ENCODE measurements at places on chromosomes 11 and 22.
A peak's percentile ranks its signal among the peaks of the same experiment; 100 is the strongest.

- DNase-seq: no peak
Observed at GRCh38 chr22:45322873-45323525, 13.3 kb downstream of the FAM118A start.

DNA sequence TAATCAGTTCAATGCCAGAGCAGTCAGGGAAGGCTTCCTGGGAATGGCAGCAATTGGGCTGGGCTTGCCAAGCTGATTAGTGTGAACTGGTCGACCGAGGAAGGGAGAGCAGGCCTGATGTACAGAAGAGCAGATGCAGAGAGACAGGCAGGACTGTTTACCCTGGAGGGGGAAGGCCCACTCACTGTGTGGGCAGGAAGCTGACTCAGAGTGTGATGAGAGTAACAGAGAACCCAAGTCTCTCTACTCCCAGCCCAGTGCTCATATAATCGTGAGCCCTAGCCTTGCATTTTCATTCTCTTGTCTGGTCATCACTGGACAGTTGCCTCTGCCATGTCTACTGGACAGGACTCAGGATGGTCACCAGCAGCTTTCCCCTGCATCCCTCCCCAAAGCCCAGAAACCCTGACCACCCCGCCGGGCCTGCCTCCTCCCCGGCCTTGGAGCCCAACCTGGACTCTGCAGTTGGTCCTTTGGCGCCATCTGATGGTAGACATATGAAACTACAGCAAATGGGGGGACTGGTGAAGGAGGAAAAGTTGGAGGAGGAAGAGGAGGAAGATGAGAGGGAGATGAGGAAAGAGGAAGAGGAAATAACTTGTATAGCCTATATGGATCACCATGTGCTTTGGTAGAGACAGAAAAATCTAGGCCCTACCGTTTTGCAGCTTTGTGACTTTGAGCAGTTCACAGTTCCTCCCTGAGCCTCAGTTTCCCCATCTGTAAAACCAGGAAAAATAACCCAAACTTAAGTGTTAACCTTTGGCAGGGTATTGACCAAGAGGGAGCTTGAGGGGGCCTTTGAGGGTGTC lies 43.4 kb upstream of the PRDM11 start:
- DNase-seq: peak; percentile 78

GRCh38 chr11:96906476-96906875 lies 516.7 kb downstream of the JRKL start:
- no peak for DNase-seq

DNA sequence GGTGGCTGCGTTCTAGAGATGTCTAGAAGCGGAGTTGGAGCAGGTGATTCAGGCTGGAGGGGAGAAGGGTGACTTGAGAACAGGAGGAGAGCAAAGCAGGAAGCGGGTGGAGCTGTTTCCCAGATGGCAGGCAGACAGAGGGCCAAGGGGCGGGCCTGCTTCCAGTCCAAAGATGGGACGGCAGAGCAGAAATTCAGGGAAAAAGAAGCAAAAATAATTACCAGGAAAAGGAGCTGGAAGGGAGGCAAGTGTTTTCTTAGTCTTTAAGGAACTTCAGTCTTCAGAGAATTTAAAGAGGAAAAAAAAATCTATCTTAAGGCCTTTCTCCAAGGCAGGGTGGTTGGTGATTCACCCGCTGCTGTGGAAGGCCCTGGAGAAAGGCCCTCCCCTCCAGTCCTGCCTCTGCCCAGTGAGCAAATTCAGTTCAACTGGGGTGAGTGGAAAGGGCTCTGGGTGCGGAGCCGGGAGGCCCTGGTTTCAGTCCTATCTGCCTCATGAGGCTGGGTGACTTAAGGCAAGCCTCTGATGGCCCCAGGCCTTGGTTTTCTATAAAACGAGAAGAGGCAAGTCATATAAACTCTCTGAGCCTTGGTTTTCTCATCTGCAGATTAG lies 4.5 kb upstream of the CREB3L1 start:
- DNase-seq: no peak
